ENCODE measurements at places on chromosomes 5 and 9. TPM values are rescaled to one million over a fixed set of nuclear protein-coding genes. Genes with fewer than 3 reads are reported as not detected.
A peak's percentile ranks its signal among the peaks of the same experiment; 100 is the strongest.

DNA sequence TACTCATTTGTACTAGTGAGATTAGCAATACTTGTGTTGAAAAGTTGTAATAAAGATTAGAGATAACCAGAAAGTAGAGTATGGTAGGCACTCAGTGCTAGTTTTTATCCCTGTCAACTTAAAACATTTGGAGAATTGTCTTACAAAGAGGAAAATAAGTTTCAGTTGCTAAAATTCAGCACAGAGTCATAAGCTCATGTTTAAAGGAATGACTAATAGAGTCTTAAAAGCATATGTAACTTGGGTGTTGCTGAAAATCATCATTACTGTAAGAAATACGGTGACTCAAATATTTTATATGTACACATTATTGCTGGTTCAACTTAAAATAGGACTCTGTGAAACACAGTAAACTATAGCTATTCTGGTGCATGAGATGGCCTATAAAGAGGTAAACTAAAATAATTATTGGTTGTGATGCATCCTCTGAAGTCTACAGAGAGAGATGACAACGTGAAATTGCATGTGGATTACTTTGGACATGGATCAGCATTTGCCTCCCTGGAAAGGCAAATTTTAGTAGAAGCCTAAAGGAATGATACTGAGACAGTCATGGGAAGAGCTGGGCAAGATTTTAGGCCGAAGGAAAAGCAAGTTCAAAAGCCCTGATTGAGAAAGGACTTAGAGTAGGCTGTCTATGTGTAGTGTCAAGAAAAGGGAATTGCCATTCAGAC, 34.6 kb downstream of the SGCD start:
- no peak for DNase-seq

DNA sequence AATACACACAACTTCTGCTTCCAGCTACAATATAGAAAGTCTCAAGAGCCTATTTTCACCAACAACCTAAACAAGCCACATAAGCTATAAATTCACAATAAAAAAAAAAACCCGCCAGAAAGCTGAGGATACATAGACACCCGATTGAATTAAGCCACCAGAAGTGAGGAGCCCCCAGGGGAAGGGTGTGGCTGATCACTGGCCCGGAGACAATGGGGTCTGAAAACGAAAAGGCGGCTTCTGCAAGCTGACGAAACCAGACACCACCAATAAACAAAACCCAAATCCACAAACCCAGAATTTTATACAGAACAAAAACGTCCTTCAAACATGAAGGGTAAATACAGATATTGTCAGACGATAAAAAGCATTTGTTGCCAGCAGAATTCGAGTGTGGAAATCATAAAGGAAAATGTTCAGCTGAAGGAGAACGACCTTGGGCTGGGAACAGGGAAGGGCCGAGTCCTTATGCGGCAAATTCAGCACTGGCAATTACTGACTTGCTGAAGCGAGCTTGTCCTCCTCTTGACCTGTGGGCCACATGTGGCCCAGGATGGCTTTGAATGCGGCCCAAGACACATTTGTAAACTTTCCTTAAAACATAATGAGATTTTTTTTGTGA, 39.6 kb upstream of the CEP72 start:
- no peak for DNase-seq

GRCh38 chr9:27541740-27542139, 12.1 kb upstream of the MOB3B start:
- DNase-seq = no peak

DNA sequence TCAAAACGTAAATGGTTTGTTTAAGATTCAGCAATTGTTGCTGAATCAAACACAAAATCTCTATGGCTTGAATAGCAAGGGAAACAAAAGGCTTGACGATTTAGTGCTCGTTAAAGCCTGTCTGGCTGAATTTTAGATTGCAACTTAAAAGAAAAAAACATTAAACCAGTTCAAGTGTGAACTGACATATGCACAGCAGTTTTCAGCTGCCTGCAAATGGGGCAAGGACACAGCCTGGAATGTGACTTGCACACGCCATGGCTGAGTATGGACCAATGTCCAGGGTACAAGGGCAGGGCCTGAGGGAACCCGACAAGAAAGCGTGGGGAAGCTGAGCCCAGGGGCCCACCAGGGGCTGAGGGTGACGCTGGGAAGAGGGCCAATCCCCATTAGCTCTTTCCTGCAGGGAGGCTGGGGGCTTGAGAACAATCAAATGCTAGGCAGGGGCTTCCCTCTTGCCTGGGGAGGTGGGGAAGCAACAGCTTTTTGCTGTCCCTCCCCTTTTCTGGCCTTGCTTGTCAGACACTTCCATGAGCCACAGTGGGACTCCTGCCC, 89.6 kb upstream of the LRRTM2 start:
- peak; percentile 32 for DNase-seq

DNA sequence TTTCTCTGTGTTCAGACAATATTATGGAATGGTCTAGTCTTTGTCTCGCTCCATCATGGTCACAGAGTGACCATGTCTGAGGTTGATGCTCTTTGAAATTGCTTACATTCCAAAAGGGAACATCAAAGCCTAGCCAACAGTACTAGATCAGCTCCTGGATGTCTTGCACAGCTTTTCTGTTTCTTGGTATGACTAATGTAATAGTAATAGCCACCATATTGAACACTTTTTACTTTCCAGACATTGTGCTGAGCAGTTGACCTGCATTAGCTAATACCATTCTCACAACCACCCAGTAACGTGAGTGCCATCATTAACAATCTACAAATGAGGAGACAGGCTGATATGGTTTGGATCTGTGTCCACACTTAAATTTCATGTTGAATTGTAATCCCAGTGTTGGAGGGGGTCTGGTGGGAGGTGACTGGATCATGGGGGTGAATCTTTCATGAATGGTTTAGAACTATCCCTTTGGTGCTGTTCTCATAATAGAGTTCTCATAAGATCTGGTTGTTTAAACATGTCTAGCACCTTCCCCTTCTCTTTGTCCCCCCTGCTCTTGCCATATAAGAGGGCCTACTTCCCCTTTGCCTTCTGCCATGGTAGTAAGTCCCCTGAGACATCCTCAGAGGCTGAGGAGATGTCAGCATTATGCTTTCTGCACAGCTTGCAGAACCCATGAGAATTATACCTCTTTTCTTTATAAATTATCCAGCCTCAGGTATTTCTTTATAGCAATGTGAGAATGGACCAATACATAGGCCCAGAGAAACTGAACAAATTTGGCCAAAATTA, 577.5 kb upstream of the CLINT1 start:
- no peak for DNase-seq

Gene LCN1
- not detected for total RNA-seq

Gene FBXL7
- total RNA-seq = 10.3 TPM

Gene BASP1
- 134 TPM for total RNA-seq
